ENCODE measurements at places on chromosomes 12 and 14. TPM values are rescaled to one million over a fixed set of nuclear protein-coding genes. Genes with fewer than 3 reads are reported as not detected.

- no peaks in the 10 kb centered on the region for H3K27me3 ChIP-seq
- H3K27ac ChIP-seq = peak overlapping the region; percentile 87
- H3K4me1 ChIP-seq = peaks cover 84% of the 10 kb centered on the region
- no peaks in the 10 kb centered on the region for H3K36me3 ChIP-seq
- H3K4me3 ChIP-seq = peak overlapping the region; percentile 8
Measured at GRCh38 chr14:35337269-35338255, 45.4 kb downstream of the PSMA6 start.

DNA sequence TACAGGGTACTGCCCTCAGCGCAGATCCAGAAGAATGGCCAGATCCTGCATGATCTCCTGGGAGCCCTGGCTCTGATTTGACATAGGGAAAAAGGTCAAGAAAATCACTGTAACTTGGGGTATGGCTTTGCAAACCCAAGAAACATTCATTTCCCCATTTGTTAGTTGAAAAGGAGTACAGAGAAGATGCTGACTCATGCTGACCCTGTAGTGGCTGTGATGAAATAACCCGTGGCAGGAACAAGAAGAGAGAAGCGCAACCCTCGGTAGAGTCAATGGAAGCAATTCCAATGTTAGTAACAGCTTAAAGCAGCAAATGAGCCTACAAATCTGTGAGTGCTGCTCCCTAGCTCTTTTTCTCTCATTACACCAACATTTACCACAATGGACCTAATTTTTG is 281.6 kb upstream of the NPAS3 start:
- H3K27me3 ChIP-seq = no peaks in the 10 kb centered on the region
- DNase-seq = no peak
- H3K36me3 ChIP-seq = no peaks in the 10 kb centered on the region
- H3K27ac ChIP-seq = no peak overlapping the region
- no peak overlapping the region for H3K4me3 ChIP-seq
- H3K4me1 ChIP-seq = no peaks in the 10 kb centered on the region

DNA sequence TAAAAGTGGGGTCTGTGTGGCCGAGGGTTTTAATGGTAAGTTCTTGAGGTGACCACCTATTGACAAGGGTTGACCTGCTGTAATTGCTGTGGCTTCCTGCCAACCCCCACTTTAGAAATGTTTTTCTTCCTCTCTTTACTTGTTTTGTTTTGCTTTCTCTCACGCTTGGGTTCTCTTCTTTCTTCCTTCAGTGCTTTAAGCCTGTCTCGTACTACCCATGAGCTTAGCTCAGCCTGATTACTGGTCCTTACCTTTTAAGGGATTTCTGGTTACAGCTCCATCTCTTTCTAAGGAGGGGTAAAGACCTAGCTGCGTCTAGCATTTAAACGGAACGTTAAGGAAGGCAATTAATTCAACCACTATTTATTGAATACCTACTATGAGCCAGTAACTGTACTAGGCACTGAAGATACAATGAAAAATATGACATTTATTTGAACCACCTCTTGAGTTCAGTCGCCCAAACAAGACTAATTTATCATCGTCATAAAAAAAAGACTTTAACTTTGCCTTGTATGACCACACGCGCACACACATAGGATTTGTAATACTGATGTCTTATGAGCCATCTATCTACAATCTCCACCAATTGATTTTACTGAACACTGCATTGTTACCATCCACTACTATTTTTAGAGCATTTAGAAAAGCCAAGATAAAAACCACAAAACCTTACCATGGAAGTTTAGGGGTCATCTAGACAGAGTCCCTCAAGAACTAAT is 888 bp upstream of the PPP1R12A start:
- peak; percentile 37 for DNase-seq
- H3K4me1 ChIP-seq = peaks cover 17% of the 10 kb centered on the region
- no peaks in the 10 kb centered on the region for H3K27me3 ChIP-seq
- H3K27ac ChIP-seq = peak overlapping the region; percentile 91
- H3K4me3 ChIP-seq = peak overlapping the region; percentile 93

Gene FBLN5
- 215 TPM for total RNA-seq

Gene GZMB
- not detected for total RNA-seq

Gene MYBPC1
- 1.5 TPM for total RNA-seq

Gene ADCY6
- total RNA-seq = 53.3 TPM

Gene NPAS3
- total RNA-seq = 1.5 TPM

All from tibial nerve (tissue), 4 donors.